ENCODE measurements at places on chromosomes 3 and 15.

GRCh38 chr3:43260412-43260811 is 25.9 kb upstream of the SNRK start:
- DNase-seq: no peak

DNA sequence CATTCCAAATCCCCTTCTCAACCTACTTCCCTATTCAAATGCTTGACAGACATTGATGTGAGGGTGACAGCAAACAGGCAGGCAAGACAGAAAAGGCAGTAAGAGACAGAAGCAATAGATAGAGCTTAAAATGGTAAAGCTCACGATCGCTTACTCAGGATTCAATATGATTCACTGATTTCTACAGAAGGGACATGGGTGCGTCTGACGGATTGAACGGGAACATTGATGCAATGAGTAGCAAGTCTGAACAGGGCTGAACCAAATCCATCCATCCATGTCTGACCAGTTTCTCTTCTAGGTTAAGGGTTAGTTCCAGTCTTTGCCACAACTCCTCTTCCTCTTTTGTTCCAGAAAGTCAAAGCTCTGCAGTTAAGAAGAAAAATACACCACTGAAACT is 35.1 kb downstream of the P2RY1 start:
- no peak for DNase-seq

DNA sequence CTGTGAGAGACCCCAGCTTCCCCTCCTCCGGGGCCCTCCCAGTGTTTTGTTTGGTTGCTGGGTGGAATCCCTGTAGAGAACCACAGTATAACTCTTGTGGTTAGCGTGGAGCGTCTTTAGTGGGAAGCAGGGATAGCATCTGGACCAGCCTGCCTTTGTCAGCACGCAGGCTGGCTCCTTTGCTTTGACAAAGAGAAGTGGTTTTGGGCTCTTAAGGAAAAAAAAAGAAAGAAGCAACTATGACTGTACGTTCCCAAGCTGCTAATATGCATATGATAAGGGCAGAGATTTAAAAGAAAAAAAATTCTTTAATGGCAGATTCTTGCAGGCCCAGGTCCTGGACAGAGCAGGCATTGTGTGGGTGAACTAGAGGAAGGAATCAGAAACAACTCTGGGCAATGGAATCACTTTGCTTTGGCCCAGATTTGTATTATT is 340.8 kb upstream of the CTDSPL start:
- no peak for DNase-seq

GRCh38 chr15:99416191-99417188 is 149.3 kb upstream of the MEF2A start:
- no peak for DNase-seq

DNA sequence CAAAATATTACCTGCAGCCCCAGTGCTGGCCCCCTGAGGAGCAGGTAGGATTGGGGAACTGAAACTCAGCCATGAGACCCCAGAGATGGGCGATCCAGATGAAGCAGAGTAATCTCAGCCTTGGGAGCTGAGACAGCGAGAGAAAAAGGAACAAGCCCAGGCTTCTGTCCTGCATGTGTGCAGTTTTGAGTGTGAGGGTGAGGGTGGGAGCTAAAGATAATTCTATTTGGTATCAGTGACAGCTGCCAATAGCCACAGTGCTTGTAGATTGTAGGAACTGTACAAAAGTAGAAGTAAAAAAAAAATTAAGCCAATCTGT is 5.9 kb downstream of the ATP8B4 start:
- DNase-seq: no peak

DNA sequence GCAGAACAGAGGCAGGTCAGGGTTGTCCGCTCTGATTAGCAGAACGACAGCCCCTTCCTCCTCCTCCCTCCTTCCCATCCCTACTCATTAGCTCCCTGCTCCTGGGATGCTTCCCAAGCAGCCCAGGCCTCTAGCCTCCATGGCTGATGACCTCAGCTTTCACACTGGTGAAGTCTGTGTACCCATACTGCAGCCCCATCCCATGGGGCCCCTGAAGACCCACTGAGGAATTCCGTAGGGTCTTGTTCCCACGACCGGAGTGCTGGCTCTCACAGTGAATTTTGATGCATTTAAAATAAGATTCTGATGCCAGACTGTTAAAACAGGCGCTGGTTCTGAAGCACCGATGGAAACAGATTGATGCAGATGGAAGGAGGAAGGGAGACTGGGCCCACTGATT is 36.1 kb downstream of the GOLGA6A start:
- DNase-seq: no peak

DNA sequence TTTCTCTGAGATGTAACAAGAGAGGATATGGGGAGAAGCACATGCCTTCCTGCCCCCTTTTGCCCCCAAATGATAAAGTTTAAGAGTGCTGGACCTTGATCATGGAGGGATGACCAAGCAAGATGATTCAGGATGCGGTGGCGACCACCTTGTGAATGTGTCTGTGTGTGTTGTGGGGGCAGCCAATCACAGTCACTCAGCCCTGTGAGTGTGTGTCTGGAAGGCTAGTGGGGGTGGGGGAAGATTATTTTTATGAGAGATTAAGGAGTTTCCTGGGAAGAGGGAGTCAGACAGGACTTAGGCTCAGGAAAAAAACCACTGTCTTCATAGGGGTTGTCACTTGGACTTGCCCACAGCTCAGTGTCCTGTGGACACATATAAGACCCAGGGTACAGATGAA is 57.8 kb upstream of the KY start:
- no peak for DNase-seq

DNA sequence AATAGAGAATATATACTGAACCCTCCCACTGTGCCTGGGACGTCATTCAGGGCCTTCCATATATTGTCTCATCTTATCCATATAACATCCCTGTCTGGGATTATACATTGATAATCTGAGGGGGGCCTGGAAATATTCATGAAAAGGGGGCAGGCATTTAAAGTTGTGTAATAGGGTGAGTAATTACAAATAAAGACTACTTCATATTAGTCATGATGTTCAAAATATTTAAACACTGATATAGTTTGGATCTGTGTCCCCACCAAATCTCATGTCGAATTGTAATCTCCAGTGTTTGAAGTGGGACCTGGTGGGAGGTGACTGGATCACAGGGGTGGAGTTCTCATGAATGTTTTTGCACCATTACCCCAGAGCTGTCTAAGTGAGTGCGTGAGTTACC is 97.8 kb downstream of the AQP9 start:
- DNase-seq: no peak

DNA sequence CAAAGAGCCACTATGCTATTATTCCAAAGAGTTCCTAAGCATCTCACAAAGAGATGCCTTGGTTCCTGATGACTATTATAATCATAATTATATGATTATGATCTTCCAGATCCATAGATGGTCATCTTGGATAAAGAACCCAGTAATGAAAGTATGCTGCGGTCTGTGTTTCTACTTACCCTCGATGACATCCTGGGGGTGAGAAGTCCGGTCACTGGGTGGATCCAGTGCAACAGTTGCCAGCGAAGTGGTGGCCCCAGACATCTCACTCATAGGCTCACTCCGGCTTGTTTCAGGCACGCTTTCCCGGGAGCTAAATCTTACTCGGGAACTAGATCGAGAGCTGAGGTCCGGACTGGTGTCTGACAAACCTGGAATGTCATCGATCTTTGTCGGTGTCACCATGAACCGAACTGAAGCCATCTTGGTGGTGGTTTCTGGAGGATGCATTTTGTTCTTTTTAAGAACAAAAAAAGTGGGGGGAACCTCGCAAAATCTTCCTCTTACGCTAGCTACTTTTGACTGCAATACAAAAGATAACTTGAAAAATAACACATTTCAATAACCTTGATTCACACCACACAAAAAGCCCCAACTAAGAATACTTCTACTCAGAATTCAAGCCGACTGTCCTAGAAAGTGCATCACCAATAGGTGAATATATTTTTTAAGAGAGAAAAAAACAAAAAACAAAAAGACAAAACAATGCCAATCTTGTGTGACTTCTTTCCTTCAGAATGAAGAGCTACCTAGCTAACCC is 1.2 kb downstream of the SLC12A6 start:
- DNase-seq: no peak
